Fibroblast of skin of back (primary cell): ENCODE measurements at places on chromosomes 11 and 22.

DNA sequence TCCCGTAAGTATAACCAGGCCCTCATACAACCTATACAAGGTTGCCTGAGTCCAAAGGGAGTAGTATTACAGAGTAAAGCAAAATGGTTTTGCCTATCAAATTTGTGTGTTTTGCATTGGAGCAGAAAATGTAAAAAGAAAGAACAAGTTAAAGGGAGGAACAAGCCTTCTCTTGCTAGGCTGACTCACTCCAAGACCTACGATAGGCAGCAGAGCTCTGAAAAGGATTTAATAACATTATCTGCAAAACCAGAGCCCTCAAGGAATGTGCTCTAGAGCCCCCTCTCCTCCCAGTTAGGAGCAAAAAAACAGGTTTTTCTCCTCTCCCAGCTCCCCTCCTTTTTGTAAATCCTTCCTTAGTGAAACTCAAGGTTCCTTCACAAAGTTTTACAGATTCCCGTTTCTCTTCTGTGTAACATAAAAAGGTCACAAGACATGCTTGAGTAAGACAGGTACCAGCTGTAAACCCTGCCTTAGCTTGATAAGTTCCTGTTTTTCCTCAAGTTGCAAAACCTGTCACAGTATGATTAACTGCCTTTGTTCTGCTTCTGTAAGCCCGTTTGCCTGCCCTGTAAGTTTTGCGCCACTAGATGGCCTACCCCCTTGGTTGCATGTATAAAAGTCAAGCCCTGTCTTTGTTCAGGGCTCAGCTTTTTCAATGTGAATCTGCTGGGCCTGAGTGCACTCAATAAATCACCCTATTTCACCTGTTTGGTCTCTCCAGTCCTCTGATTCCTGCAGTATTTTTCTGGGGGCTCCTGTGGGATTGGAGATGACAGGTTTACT lies 498.2 kb downstream of the KCNA4 start:
- no peak for DNase-seq

GRCh38 chr22:19117111-19117512 lies 5.1 kb downstream of the DGCR2 start:
- no peak for DNase-seq

- no peak for DNase-seq
Observed at GRCh38 chr22:19723232-19723982, at the start of gene GP1BB. Gene GP1BB, plus strand, starts transcription at chr22:19723539. Its CDS starts 31 bp downstream, at chr22:19723570.

GRCh38 chr22:35046744-35047462 lies 19.1 kb upstream of the ISX start:
- no peak for DNase-seq

DNA sequence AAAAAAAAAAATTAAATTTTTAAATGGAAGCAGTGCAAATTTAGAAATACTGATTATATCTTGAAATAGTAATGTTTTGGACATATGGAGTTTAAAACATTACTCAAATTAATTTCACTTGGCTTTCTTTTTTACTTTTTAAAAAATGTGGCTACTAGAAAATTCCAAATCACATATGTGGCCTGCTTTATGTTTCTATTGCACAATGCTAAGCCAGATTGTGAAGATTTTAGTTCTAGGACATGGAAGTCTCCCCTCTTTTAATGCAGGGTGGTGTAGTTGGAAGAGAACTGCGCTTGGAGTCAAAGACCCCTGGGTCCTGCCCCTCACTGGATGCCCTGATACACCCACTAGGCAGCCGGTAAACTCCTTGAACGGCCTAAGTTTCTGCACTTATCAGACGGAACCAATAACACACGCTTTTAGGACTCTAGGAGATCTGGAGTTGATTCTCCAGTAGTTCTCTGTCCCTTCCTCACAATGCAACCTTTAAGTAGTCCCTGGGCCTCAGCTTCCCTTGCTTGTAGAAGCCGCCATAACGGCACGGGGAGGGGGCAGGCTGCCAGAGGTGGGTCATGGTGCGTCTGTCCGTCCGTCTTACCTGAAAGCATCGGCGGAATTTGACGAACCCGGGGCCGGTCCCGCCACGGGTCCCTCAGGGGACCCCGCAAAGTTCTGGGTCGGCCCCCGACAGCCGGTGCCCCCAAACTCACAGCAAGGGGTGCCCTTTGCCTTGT lies 505 bp downstream of the FAM227A start:
- DNase-seq, result peak; percentile 11

DNA sequence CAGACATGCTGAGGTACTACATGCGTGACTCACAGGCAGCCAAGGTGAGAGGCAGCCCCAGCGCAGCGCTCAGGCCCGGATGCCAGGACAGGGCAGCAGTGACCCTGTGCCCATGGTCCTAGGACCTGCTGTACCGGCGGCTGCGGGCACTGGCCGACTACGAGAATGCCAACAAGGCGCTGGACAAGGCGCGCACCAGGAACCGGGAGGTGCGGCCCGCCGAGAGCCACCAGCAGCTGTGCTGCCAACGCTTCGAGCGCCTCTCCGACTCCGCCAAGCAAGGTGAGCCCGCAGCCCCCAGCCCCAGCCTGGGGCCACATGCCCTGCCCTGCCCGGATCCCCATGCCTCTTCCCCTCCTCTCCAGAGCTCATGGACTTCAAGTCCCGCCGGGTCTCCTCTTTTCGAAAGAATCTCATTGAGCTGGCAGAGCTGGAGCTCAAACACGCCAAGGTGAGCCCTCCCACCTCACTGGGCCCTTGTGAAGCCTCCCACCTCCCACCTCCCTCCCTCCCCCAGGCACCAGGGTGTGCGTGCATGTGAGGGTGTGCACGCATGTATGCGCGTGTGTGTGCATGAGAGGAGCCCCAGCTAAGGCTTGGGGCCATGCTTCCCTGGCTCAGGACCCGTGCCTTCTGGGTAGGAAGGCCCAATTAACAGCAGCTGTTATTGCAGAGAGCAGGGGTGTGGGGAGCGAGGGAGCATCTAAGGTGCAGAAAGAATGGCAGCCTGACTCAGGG lies 5.3 kb downstream of the CFL1 start:
- no peak for DNase-seq

GRCh38 chr11:124896821-124897391 lies 759 bp downstream of the ROBO4 start:
- DNase-seq, result no peak

DNA sequence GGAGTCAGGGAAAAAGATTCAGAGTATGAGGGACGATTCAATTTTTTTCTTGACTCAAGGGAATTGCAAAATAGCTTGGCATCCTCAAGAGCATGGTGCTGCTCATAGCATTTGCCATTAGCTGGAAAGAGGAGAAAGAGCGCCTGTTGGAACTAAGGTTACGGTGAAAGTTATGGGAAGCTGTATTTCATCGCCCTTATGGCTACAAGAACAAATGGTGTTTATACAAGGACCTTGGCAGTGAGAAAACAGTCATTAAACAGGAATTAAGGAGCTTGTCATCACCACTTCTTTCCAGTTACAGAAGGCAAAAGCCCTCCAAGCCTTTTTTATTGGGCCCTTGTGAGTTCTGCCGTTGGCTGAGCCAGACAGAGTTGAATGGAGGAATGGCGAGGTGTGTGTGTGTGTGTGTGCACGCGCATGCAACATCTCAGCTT lies 74.2 kb downstream of the ALX4 start:
- no peak for DNase-seq

DNA sequence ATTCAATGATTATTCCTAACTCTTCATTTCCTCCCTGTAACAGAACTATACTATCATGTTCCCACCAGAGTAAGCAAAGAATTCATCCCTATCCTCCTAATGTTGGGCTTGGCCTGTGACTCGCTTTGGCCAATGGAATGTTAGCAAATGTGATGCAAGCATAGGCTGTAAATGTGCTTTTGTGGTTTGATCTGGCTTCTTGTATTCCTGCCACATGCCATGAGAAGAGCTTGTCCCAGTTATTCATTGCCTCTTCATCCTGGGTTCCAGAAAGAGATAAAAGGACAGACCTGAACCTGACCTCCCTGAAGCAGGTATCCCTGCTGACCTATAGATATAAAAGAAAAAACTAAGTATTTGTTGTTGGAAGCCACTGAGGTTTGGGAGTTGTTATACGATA lies 51.0 kb downstream of the SYTL2 start:
- peak; percentile 91 for DNase-seq

- DNase-seq, result no peak
Observed at GRCh38 chr22:40878922-40879321, 17.0 kb upstream of the DNAJB7 start.

DNA sequence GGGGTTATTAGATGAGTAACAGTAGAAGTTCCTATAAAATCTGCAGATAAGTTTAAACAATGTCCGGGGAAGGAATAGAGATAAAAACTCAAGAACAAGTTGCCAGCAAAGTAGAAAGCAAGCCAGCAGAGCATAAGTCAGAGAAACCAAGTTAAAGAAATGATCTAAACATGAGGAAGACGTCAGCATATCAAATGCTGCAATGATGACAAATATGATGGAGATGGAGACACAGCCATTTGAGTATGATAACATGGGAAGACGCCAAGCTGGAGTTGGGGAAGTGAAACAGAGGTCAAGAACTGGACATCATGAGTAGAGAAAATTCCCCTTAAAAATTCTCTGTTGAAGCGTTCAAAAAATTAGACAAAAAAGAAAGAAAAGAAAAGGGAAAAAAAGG lies 571.5 kb downstream of the CNTN5 start:
- no peak for DNase-seq

DNA sequence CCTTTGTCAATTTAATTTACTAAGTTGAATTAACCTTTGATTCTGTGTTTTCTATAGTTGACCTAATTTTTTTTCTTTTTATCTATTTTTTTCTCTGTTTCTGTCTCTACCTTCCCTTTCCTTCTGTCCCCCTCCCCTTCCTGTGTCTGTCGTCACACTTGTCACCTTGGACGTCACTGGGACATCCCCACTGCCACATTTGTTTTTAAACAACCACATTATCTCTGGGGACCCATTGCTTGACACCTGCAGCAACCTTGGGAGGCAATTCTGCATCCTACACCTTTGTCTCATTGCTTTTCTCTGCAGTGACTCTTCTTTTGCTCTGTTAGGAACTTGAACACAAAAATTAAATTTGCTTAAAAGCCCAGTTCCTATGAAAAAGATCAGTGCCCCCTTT lies 51.8 kb upstream of the TTC12 start:
- no peak for DNase-seq

DNA sequence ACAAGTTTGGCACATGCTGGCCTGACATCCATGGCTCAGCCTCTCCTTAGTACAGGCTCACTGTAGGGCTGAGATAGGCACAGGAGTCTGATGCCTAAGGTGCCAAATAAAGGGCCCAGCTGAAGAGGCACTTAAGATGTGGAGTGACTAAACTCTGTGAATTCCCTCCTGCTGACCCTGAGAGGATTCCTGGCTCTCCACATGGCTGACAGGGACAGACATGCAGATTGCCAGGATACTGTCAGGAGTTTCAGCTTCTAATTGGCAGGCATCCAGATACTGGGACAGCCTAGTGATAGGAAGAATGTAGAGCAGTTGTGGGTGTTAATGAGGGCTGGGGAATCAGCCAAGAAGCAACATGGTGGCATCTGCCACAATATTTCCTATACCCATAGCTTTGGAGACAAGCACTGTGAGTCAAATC lies 558.7 kb downstream of the INSC start:
- no peak for DNase-seq

DNA sequence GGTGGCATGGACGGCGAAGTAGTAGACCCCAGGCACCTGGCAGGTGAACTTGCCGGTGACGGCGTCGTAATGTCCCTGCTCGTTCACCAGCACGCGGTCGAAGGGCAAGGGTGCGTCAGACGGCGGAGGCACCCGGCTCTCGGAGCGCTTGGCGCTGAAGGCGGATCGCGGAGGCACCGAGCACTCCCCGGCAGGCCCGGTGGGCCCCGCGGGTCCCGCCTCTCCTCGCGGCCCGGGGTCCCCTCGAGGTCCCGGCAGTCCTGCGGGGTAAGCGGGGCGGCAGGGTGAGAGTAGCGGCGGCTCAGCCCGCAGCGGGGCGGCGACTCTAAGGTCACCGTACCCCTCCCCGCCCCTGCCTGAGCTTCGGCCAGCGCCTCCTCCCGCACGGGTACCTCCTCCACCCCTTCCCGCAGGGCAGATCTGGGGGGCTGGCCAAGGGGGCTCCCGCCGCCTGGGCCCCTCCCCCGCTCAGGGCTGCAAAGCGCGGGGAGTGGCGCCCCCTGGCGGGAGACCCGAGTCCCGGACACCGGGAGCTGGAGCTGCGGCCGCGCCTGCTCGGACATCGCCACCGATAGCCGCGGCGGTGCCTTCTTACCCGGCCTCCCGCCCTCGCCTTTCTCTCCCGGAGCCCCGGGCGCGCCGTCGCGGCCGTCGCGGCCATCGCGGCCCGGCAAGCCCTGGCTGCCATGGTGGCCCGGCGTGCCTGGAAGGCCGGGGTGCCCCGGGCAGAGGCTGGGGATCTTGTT lies 921 bp downstream of the C1QTNF5 start:
- DNase-seq, result peak; percentile 55

GRCh38 chr11:83921447-83922192 lies 635.5 kb upstream of the CCDC90B start:
- DNase-seq, result no peak

DNA sequence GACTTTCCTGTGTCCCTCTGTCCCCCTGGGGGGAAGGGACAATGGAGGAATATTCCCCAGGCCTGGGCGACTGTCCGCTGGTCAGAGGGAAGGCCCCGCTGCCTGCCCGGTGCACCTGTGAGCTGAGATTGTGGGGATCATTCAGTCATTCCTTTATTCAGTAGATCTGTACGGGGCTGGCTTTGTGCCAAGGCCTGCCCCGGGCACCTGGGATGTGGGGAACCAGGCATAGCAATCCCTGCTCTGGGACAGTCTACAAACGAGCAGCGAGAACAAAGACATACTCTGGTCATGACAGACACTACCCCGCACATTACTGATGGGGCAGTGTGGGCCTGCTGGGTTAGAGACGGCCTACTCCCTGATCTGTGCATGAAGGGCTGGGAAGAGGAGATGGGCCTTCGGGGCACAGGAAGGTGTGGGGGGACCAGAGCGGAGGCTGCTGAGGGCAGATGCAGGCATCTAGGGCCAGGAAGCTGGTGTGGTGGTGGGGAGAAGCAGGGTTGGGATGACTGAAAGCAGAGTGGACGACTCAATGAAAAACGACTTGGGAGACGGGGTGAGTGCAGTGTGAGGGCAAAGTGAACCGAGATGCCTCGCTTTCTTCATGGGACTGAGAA lies 1.8 kb upstream of the MYO7A start:
- no peak for DNase-seq

- DNase-seq, result no peak
Observed at GRCh38 chr11:38256436-38256835, 1658.4 kb upstream of the RAG2 start.

- DNase-seq, result peak; percentile 37
Observed at GRCh38 chr11:16893456-16894066, 120.7 kb downstream of the PLEKHA7 start.

DNA sequence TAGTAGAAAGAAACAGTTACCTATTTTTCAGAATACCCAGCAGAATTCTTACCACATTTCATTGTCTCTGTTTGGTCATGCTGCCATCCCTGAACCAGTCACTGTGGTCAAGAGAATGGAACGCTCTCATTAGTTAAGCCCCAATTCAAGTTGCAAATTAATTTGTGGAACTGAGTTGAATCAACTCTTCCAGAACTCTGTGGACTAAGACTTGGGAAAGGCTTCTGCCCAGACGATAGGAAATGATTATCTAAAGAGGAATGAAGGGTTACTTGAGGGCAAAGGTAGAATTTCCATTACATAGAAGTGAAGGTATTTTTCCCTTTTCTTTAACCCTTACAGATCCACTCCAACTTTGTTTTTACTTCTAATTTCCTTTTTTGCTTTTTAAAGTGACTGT lies 286.4 kb downstream of the DYNC2H1 start:
- peak; percentile 70 for DNase-seq
